ENCODE measurements at places on chromosomes 12 and 14.

GRCh38 chr12:27437839-27438238, 8.7 kb upstream of the SMCO2 start:
- DNase-seq: no peak

- no peak for DNase-seq
These were observed 53.2 kb upstream of the ESRRB start for GRCh38 chr14:76322594-76323220.

DNA sequence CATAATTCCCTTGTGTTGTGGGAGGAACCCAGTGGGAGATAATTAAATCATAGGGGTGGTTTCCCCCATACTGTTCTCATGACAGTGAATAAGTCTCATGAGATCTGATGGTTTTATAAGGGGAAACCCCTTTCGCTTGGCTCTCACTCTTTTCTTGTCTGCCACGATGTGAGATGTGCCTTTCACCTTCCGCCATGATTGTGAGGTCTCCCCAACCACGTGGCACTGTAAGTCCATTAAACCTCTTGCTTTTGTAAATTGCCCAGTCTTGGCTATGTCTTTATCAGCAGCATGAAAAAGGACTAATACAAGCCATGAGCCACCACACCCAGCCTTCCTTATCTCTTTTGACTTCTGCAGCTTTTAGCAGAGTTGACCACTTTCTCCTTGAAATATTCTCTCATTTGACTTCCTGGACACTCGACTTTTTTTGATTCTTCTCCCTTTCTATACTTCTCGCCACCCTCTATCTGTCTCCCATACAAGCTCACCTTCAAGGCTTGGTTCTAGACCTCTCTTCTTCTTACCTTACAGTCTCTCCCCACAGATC, 2.3 kb downstream of the MTERF2 start:
- DNase-seq: no peak

GRCh38 chr12:109443794-109444193, 33.3 kb downstream of the KCTD10 start:
- DNase-seq: no peak

DNA sequence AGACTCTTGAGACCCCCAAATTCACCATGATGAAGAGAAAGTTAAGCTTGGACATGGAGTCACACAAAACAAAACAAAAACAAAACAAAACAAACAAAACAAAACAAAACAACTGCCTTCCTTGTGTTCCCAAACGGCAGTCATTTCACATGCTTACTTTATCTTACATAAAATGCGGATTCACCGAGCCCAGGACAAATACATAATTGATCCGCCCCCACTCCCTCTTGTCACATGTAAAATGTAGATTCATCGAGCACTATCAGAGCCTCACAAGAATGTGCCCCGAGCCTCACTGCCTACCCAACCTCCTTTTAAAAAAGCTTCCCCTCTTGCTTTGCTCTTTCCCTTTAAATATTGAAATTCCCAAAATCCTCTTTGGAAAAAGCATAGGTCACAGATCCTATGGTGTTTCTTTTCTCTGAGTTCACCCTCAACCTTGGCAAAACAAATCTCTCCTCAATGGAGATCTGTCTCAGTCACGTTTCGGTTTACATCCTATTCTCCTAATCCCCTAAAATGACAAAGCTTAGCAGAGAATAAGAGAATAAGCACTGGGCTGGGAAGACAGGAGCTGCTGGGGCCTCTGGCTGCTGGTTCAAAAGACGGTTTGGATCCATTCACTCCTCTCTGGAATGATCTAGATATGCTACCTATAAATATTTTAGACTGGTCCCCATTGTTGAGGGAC, 83.7 kb downstream of the NINJ2 start:
- DNase-seq: no peak

- no peak for DNase-seq
These were observed 54.2 kb downstream of the C12orf42 start for GRCh38 chr12:103441437-103442181.

GRCh38 chr12:124862768-124863415, 772 bp downstream of the SCARB1 start:
- DNase-seq: peak; percentile 65

DNA sequence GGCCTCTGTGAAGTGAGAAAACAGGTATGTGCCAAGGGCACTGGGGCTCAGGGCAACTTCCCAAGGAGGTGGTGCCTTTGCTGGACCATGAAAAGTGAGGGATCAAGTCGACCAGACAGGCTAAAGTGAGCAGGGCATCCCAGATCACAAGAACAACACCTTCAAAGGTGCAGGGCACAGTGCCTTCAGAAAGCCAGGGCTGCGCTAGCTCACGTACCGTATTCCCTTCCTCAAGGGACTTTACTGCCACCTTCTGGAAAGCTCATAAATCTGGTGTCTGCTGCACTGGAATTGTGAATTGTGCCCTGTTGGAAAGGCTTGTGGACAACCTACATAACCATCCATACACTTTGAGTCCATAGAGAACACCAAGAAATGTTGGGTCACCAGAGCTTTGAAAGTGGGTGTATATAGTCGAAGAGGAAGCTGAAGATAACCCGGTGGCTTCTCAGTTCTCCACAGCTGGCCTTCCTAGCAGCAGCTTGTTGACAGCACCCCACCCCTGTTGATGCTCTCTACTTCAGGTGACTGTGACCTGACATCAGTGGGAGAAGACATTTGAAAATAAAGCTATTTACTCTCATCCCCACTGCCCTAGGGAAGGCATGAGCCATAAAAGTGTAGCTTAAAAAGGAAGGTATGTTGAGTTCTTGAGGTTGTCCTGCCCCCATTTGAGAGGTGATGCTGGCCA, 24.5 kb downstream of the FIGNL2 start:
- peak; percentile 80 for DNase-seq

- DNase-seq: no peak
These were observed 306.6 kb upstream of the SOX5 start for GRCh38 chr12:24255920-24256665.

DNA sequence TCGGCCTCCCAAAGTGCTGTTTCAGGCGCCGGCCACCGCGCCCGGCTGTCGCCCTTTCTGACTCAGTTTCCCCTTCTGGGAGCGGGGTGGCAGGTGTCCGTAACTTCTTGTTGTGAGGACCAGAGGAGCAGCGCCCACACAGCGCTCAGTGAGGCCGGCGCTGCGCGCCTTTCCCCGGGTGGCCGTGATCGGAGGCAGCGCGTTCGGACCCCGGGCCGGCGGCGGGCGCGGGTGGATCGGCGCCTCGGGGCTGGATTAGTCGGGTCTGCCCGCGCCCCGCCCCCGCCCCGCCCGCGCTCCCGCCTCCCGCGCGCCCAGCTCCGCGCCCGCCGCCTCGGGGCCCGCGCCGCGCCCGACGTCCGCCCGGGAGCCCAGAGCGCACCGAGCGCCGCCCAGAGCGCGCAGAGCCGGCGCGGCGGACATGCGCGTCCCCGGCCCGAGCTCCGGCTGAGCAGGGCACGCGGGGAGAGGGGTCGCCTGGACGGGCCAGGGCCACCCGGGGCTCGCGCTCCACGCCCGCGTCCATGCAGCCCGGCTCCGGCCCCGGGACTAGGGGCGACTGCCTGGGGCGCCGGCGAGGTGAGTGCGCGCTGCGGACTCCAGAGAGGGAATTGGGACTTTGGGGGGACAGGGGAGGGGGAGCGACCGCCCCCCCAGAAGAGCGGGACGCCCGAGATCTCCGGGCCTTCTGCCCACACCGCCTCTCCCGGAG, 50.6 kb downstream of the LRCOL1 start:
- peak; percentile 36 for DNase-seq

DNA sequence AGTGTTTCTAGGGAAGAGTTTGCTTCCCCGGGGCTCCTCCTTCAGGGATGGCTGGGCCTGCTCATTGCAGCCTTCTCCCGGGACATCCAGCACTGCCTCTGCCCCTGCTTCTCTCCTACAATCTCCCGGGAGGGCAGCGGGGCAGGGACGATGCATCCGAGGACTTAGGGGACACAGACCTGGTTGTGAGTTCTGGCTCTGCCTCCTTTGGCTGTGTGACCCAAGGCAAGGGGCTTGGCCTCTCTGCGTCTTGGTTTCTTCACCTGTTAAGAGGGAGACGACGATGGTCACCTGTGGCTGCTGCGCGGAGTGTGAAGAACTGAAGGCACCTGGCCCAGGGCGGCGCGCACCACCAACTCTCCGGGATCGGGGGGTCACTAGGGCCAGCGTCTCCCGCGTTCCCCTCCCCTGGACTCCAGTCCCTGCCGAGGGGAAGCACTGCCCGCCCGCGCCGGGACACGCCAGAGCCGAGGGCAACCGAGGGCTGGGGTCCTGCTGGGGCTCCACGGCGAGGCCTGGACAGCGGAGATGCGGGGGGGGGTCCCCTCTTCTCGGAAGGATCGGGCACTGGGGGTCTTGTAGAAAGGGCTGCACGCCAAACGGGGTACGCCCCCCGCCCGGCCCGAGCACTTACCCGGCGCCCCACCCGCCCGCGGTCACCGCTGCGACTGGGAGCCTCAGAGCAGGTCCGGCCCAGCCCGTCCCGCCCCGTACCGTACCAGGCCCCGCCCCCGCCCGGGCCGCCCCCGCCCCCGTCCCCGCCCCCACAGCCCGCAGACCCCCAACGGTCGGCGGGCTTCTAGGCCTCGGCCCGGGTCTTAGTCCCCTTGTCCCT, at the start of gene HVCN1:
Gene HVCN1 (minus strand): TSS at position 670 of the 835 bp plus-strand sequence. CDS start 5,870 bp downstream, outside the sequence.
- DNase-seq: no peak

GRCh38 chr12:125187148-125187745, 122.0 kb downstream of the AACS start:
- DNase-seq: no peak

DNA sequence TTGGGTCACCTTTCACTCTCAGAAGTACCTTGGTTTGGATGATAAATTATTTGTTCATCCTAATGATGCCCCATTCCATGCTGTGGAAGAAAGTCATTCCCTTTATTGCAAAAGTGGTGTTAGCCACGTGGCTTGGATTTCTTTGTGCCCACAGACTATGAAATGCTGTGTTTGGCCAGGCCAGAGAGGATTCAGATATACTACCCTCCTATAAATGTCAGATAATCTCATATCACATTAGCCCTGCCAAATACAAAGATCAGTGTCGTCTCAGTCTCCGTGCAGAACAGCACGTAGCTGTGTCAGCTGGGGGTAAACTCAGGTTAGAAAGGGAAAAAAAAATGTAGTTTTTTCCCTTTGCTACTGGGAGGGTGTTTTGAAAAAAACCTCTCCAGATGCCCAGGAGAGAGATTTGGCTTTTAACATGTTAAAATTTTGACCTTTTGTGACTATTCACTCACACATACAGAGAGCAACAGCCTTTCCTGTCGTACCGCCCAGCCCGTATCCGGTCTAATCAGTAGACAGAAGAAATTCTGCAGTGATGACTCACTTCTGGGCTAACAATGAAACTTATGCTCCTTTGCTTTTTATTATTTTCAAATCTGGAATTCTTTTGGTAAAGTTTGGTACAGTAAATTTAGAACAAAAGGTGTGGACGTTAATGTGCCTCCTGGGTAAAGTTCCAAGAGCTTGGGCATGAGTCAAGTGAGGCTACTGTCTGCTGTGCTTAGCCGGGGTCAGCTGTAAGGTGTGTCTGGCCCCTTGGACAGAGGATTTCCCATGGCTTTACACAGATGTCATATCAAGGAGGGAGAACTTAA, 8.5 kb upstream of the PTPRB start:
- peak; percentile 93 for DNase-seq

GRCh38 chr14:72775923-72776554, 117.9 kb downstream of the DPF3 start:
- DNase-seq: no peak

- DNase-seq: peak; percentile 5
These were observed 41.5 kb downstream of the IFT81 start for GRCh38 chr12:110165540-110166159.

DNA sequence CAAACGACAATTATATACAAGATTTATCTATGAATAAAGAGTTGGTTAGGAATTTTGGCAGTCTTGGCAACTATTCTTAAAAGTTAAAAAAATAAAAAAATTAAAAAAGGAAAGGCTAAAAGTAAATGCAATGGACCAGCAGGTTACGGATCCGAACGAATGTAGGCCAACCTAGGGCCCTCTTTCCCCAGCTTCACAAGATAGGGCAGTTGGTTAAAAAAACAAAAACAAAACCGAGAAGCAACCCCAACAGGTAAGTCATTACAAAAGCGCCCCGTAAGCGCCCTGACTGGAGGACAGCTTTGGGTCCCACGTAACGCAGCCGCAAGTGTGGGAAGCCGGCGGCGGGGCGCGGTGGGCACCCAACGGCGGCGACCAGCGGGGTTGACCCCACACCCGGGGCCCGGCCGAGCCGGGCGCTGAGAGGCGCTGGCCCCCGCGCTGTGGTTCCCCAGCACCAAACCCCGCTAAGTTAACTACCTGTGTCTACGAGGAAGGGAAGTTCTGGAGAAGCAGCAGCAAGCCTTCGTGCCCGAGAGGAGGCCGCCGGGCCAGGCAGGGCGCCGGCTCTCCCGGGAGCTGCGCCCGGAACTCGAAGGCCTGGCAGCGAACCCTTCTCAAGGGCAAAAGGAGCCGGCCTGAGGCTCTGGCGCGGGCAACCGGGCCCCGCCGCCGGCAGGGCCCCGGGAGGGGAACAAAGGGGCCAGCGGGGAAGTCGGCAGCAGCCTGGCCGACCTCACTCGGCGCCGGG, 882 bp downstream of the HECTD1 start:
- DNase-seq: no peak

Measured in choroid plexus epithelial cell (primary cell).